ENCODE measurements at places on chromosomes 2 and 18.

- DNase-seq, result no peak
These were observed 65.4 kb downstream of the DTNA start for GRCh38 chr18:34775461-34775860.

DNA sequence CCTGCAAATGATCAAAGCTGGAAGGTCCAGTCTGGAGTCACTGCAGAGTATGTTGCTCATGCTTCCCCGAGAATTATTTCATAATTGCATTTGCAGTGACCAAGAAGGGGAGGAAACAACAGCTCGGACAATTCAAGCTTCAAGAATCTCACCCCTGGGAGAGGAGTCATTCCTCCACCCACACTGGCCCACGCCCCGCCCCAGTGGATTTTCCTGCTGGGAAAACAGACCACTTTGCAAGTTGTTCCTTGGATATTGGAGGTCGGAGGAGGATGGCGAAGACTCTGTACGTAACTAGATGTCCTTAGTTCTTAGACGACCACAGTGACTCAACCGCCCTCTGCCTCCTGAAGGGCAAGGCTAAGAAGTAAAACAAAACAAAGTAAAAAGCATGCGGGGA is 159.4 kb downstream of the TPO start:
- DNase-seq, result no peak

- DNase-seq, result no peak
These were observed 75.2 kb downstream of the LBH start for GRCh38 chr2:30306522-30306921.

DNA sequence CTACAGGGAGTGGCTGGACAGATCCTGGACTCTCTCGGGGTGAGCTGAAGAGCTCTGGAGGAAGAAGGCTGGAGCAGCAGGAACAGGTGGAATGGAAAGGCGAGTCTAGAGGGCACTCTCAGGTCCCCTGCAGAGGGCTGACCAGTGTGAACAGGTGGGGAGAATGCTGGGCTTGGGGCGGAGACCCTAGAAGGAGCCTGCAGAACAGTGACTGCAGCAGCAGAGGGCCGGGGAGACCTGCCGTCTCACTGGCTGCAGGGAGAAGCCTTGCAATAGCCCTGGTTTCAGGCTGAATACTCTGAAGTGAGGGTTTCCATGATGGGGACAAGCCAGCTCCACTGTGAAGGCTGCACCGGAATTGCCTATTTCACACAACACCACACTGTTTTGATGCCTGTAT is 626.7 kb upstream of the SALL3 start:
- no peak for DNase-seq

- DNase-seq, result no peak
These were observed 35.9 kb downstream of the ADI1 start for GRCh38 chr2:3483227-3483985.

- DNase-seq, result no peak
These were observed 104.7 kb upstream of the UBXN4 start for GRCh38 chr2:135636982-135637381.

DNA sequence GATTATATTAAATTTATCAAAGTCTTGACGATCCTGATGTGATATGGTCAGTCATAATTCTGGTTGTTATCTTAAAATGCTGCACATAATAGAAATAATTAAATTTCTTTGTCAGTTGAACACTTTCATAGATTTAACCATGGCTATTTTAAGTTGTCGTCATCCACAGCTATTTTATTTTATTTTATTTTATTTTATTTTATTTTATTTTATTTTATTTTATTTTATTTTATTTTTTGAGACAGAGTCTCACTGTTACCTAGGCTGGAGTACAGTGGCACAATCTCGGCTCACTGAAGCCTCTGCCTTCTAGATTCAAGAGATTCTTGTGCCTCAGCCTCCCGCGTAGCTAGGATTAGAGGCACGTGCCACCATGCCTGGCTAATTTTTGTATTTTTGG is 121.6 kb upstream of the MSH6 start:
- no peak for DNase-seq

DNA sequence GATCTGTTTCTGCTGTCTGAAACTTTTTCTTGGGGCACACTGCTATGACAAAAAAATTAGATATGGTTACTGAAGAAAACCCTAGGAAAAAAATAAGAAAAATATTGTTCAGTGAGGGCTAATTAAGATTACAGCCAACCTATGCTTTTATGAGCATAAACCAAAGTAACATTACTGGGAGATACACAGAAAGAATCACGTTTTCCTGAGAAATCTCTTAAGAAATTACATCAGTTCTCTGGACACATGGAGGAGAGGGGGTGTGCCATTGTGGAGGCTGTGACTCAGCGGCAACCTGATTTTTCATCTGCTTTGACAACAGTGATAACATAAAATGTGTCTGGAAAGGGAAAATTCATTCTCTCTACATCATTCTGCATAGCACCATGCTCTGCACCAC is 13.4 kb upstream of the NMI start:
- DNase-seq, result no peak
